ENCODE measurements at places on chromosomes 2 and 18. TPM values are rescaled to one million over a fixed set of nuclear protein-coding genes. Genes with fewer than 3 reads are reported as not detected.

- no peaks in the 10 kb centered on the region for H3K27me3 ChIP-seq
- peak; percentile 57 for DNase-seq
- no peaks in the 10 kb centered on the region for H3K36me3 ChIP-seq
- no peak overlapping the region for H3K4me3 ChIP-seq
- H3K4me1 ChIP-seq: no peaks in the 10 kb centered on the region
These were observed 249.8 kb upstream of the GCFC2 start for GRCh38 chr2:75960472-75961009.

- peaks cover 99% of the 10 kb centered on the region for H3K27me3 ChIP-seq
- H3K4me1 ChIP-seq: no peaks in the 10 kb centered on the region
- no peak for DNase-seq
These were observed 3.8 kb upstream of the OSR1 start for GRCh38 chr2:19362094-19362754.

DNA sequence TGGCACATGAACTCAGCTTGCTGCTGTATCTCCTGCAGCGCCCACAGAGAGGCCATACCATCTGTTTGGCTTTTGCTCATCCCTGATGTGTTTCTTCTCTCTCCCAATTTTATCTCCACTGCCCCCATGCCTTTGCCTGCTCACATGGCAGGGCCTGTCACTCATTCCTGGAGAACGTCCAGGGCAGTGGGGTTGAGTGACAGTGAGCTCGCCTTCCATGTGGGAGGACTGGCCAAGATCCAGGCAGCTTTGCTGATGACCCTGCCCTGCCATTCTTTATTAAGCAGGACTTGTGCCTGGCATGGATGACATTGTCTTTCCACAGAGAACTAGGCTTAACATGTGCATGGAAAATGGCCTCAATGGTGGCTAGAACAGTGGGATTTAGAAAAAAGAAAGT, 230.5 kb upstream of the THSD7B start:
- H3K4me1 ChIP-seq: no peaks in the 10 kb centered on the region
- no peak for DNase-seq
- H3K36me3 ChIP-seq: no peaks in the 10 kb centered on the region
- H3K27me3 ChIP-seq: peaks cover 23% of the 10 kb centered on the region

GRCh38 chr2:182521453-182522404, 94.9 kb upstream of the PDE1A start:
- H3K4me3 ChIP-seq: no peak overlapping the region
- no peak for DNase-seq
- H3K27ac ChIP-seq: peak overlapping the region; percentile 93
- no peaks in the 10 kb centered on the region for H3K27me3 ChIP-seq

GRCh38 chr2:191321861-191322662, 76.9 kb downstream of the MYO1B start:
- DNase-seq: peak; percentile 87
- H3K4me3 ChIP-seq: peak overlapping the region; percentile 64
- peaks cover 29% of the 10 kb centered on the region for H3K4me1 ChIP-seq
- H3K36me3 ChIP-seq: peaks cover 31% of the 10 kb centered on the region
- no peaks in the 10 kb centered on the region for H3K27me3 ChIP-seq

DNA sequence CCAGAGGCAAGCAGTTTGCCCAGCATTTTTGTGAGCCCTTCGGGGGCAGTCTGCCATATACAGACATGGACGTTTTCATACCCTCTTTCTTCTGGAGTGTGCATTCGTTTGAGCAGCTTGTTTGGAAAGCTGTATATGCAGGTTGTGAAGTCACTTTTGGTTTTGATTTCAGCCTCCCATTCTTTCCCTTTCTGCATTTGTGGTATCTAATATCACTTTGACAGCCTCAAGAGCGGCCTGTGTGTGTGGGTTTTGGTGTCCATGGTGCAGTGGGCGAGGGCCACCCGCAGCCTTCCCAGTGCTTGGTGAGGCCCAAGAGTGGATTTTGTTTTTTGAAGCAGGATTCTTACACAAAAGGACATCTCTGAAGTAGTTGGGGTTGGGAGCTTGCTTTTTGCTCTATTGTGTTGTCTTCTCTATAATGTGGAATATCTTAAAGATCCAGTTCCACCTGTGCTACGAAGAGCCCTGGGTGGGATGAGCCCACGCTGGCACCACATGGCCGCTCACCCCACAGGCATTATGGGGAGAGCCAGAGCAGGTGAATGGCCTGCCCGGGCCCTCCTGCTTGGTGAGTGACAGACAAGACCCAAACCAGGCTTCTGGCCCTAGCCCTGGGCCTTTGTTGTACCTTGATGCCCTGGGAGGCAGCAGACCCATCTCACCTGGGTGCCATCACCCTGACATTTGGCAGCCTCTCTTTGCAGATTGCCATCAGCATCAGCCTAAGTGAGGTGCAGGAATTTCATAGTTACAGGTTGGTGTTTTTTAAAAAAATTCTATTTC, 29.5 kb downstream of the INPP4A start:
- no peak overlapping the region for H3K27ac ChIP-seq
- H3K36me3 ChIP-seq: peaks cover 42% of the 10 kb centered on the region
- peaks cover 15% of the 10 kb centered on the region for H3K4me1 ChIP-seq
- DNase-seq: no peak

DNA sequence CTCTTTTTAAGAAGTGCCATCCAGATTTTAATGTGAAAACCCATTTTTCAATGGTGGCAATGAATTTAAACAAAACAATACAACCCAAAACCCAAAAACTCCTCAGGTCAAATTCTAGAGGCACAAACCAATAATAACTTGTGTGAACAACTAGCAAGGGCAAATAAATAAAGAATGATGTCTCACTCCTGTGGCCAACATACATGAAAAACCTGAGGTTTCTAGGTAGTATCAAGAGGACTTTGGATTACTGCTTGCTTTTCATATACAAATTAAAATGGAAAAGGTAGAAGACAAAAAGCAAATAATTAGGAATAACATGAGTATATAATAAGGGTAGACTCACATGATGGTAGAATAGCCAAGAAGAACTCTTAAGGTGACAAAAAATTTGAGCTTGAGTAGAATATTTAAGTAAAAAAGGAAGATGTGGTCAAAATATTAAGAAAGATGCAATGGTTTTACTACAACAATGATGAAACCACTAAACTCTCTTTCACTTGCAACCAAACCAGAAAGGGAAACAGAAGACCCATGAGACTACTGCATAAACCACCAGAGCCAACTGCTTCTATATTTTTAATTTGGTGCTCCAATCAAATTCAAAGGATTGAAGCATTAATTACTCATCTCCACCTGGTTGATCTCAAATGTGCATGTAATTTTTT, 53.5 kb downstream of the DARS1 start:
- H3K36me3 ChIP-seq: peaks cover 49% of the 10 kb centered on the region
- no peaks in the 10 kb centered on the region for H3K4me1 ChIP-seq
- no peak for DNase-seq

- peaks cover 81% of the 10 kb centered on the region for H3K27me3 ChIP-seq
- DNase-seq: peak; percentile 92
- H3K36me3 ChIP-seq: no peaks in the 10 kb centered on the region
- peak within 1 kb of the TSS; percentile 87 for H3K27ac ChIP-seq
- peak within 1 kb of the TSS; percentile 76 for H3K4me3 ChIP-seq
- H3K4me1 ChIP-seq: peaks cover 4% of the 10 kb centered on the region
These were observed at the start of gene DPYSL5 for GRCh38 chr2:26847655-26848335. Gene DPYSL5 (plus strand): TSS chr2:26848132. CDS start chr2:26898500, 50,368 bp downstream.

- peak; percentile 81 for DNase-seq
- peak overlapping the region; percentile 71 for H3K4me3 ChIP-seq
These were observed 1.1 kb downstream of the PAX8 start for GRCh38 chr2:113277474-113278072.

GRCh38 chr18:32319084-32319483, 129.2 kb downstream of the MEP1B start:
- H3K27me3 ChIP-seq: no peaks in the 10 kb centered on the region
- no peak overlapping the region for H3K27ac ChIP-seq
- no peaks in the 10 kb centered on the region for H3K4me1 ChIP-seq

- no peaks in the 10 kb centered on the region for H3K4me1 ChIP-seq
- no peaks in the 10 kb centered on the region for H3K27me3 ChIP-seq
- no peak for DNase-seq
- H3K36me3 ChIP-seq: no peaks in the 10 kb centered on the region
- H3K4me3 ChIP-seq: no peak overlapping the region
- H3K27ac ChIP-seq: no peak overlapping the region
These were observed 55.3 kb upstream of the REL start for GRCh38 chr2:60826111-60826510.

- H3K4me3 ChIP-seq: no peak overlapping the region
- no peak for DNase-seq
- H3K27me3 ChIP-seq: no peaks in the 10 kb centered on the region
- H3K4me1 ChIP-seq: no peaks in the 10 kb centered on the region
- H3K27ac ChIP-seq: no peak overlapping the region
These were observed 53.3 kb upstream of the COL5A2 start for GRCh38 chr2:189232759-189233406.

DNA sequence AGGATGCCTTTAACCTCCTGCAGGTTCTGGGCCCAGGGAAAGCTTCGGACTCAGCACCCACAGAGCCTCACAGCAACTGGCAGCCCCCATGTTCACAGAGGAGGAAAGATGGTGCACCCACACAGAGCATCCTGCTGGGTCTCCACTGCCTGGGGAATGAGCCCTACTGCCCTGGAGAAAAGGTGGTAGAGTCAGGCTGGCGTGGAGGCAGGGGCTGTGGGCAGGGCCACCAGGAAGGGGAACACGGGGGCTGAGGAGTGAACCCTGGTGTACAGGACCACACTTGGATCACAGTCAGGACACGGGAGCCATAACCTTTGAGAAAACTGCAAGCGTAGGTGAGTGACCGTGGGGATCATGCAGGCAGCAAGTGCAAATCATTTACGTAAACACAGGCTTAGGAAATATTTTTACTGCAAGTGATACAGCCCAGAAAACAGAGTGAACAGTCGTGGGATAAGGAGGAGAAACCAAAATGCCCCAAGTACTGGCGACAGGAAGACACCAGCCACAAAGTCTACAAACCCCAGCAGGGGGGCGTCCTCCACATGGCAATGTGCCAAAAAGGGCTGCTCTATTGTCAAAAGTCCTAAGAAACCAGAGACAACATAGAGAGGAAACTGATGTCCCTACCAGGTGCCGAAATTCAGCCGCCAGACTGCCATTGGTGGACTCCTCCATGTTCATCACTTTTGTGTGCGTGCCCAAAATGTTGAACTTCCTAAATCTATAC, 27.6 kb downstream of the STAT1 start:
- H3K4me1 ChIP-seq: no peaks in the 10 kb centered on the region
- no peak overlapping the region for H3K4me3 ChIP-seq

The IL1RL1 gene
- 0.23 TPM for total RNA-seq

The HSPD1 gene
- total RNA-seq: 588 TPM

The ALPP gene
- total RNA-seq: not detected

The SP5 gene
- 81.0 TPM for total RNA-seq

The DNAJC5G gene
- total RNA-seq: 0.45 TPM

The PTH2R gene
- total RNA-seq: 0.19 TPM

The LYG1 gene
- 0.55 TPM for total RNA-seq

The SIX3 gene
- 5.2 TPM for total RNA-seq

The DYNAP gene
- total RNA-seq: not detected

Measured in endodermal cell (in vitro differentiated cells).